ENCODE measurements at places on chromosomes 5 and 9. TPM values are rescaled to one million over a fixed set of nuclear protein-coding genes. Genes with fewer than 3 reads are reported as not detected.
A peak's percentile ranks its signal among the peaks of the same experiment; 100 is the strongest.

GRCh38 chr9:93204470-93205043 is 20.6 kb downstream of the WNK2 start:
- peaks cover 37% of the 10 kb centered on the region for H3K4me1 ChIP-seq
- DNase-seq: no peak
- no peak overlapping the region for H3K4me3 ChIP-seq
- H3K27ac ChIP-seq: no peak overlapping the region
- no peaks in the 10 kb centered on the region for H3K36me3 ChIP-seq
- no peaks in the 10 kb centered on the region for H3K27me3 ChIP-seq

The SSNA1 gene
- 49.8 TPM for total RNA-seq

The TTC16 gene
- 0.25 TPM for total RNA-seq

DNA sequence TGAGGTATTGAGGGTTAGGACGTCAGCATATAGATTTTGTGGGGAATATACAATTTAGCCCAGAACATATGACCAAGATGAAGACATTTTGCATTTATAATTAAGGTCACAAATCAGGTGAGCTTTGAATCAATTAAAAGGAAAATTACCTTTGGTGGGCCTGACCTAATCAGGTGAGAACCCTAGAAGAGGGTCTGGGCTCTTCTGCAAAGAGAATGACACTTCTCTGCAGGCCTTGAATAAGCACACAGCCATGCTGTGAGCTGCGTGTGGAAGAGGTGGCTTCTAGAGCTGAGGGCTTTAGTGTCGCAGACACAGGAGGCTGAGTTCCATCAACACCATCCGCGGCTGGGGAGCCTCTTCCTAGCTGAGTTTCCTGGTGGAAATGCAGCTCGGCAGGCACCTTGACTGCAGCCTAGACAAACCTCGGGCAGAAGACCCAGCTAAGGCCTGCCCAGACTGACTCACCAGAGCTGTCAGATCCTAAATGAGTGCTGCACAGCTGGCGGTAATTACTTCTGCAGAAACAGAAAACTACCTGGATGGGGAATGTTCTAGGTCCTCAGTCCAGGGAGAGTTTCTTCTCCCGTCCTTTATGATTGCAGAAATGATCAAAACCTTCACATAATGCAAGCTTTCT is 287.5 kb upstream of the IRX1 start:
- DNase-seq: no peak
- no peaks in the 10 kb centered on the region for H3K4me1 ChIP-seq
- H3K27ac ChIP-seq: no peak overlapping the region
- H3K27me3 ChIP-seq: no peaks in the 10 kb centered on the region
- no peaks in the 10 kb centered on the region for H3K36me3 ChIP-seq

The FAM200C gene
- total RNA-seq: 2.5 TPM

The SMIM33 gene
- not detected for total RNA-seq

DNA sequence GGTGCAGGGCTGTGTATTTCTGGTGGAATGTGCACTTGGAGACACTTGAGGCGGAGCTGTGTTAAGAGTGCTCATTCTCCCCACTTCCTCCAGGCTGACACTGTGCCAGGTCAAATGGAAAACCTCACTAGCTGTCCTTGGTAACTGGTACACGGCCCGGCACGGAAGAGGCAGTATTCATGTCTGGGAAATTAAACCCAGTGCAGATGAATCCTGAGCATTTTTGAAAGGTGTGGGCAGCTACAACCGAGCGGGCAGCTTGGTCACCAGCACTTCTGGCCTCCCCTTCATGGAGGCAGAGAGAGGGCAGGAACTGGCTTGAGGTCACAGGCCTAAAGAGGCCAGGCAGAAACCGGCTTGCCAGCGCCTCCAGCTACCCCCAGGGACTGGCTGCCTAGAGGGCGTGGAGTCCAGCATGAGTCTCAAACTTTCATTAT is 1.6 kb downstream of the CLPTM1L start:
- H3K4me3 ChIP-seq: peak overlapping the region; percentile 94
- H3K27ac ChIP-seq: no peak overlapping the region
- no peak for DNase-seq
- no peaks in the 10 kb centered on the region for H3K36me3 ChIP-seq
- peaks cover 28% of the 10 kb centered on the region for H3K4me1 ChIP-seq

- H3K27ac ChIP-seq: no peak overlapping the region
- H3K4me1 ChIP-seq: no peaks in the 10 kb centered on the region
- no peaks in the 10 kb centered on the region for H3K27me3 ChIP-seq
- no peak overlapping the region for H3K4me3 ChIP-seq
- no peak for DNase-seq
Observed at GRCh38 chr5:106699198-106699597, 971.5 kb downstream of the EFNA5 start.

DNA sequence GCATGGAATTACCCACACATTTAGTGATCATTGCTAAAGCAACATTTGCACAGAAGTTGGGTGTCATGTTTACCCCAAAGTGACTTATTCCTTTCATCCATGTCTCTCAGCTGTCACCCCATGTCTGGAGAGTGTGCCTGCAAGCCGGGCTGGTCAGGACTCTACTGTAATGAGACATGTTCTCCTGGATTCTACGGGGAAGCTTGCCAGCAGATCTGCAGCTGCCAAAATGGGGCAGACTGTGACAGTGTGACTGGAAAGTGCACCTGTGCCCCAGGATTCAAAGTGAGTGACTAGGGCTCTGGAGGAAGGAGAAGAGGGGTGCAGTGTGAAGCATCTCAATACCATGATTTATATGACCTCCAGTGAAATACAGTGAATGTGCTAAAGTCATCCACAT is 99.9 kb upstream of the PRRC1 start:
- H3K27ac ChIP-seq: no peak overlapping the region
- no peaks in the 10 kb centered on the region for H3K27me3 ChIP-seq
- H3K4me1 ChIP-seq: no peaks in the 10 kb centered on the region
- DNase-seq: no peak
- no peak overlapping the region for H3K4me3 ChIP-seq

GRCh38 chr5:42807722-42808447 is 3.8 kb downstream of the SELENOP start:
- H3K36me3 ChIP-seq: peaks cover 46% of the 10 kb centered on the region
- peaks cover 25% of the 10 kb centered on the region for H3K4me1 ChIP-seq
- no peaks in the 10 kb centered on the region for H3K27me3 ChIP-seq
- no peak for DNase-seq
- H3K27ac ChIP-seq: peak overlapping the region; percentile 87

DNA sequence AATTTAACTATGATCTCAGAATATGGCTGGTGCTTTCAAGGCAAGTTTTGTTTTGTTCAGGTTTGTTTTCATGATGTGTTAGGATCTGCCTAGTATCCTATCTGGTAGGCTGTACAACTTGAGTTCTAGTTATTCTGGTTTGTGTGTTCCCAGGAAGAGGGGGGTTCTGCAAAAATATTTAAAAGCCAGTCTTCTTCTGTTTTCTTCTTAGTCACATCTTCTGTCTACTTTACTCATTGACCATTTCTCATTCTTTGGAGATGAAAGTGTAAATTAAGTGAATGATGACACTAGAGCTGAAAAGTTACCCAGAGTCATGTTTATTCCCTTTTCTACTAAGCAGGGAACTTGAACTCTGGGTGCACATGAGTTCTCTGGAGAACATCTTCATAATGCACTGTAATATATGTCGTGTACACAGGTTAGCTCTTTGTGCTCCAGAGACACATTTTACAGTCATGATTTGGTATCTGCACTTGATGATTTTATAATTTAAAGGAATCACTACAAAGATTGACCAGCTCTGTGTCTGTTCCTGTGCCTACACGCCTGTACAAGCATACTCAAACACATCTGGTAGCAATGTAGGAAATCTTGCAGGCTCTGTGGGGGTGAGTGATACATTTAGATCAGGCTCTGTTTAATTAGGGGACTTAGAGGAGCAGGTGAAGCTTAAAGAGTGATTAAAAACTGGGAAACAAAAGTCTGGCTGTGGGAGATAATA is 5.0 kb downstream of the SMAD5 start:
- no peak overlapping the region for H3K27ac ChIP-seq
- no peak overlapping the region for H3K4me3 ChIP-seq
- H3K27me3 ChIP-seq: no peaks in the 10 kb centered on the region
- H3K4me1 ChIP-seq: peaks cover 88% of the 10 kb centered on the region
- no peaks in the 10 kb centered on the region for H3K36me3 ChIP-seq
- DNase-seq: no peak

The TCERG1 gene
- total RNA-seq: 75.4 TPM

DNA sequence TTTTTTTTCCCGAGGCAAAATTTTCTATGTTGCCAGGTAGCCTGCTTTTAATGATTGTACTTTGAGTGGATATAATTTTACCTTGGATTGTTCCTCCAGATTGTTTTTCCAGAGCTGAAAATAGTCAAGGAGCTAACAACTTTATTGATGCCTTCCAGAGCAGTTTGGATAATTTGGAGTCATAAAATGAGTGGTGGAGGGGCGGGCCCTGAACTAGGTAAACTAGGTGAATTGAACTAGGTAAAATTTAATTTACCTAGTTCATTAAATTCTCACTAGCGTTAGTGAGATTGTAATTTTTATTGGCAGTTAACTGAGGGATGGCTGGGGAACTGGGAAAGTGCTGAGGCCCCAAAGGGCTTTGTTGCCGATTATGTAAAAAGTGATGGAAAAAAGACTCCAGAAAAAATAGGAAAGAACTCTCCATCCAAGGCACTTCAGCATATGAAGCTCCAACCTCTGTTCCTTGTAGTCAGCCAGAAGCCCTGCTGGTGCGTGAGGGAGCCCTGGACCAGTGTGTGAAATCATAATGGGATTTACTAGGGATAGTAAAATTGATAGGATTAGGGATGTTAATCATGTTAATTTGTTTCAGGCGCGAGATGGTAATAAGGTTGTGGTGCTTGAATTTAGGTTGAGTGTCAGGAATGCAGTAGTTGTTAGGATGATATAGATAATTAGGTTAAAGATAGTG is 1.7 kb downstream of the DNAJC25 start:
- H3K4me1 ChIP-seq: peaks cover 48% of the 10 kb centered on the region
- H3K4me3 ChIP-seq: no peak overlapping the region
- H3K27ac ChIP-seq: no peak overlapping the region
- H3K27me3 ChIP-seq: no peaks in the 10 kb centered on the region
- H3K36me3 ChIP-seq: no peaks in the 10 kb centered on the region
- no peak for DNase-seq

The PRLR gene
- 13.3 TPM for total RNA-seq

GRCh38 chr9:120327322-120327721 is 252.6 kb downstream of the CDK5RAP2 start:
- no peaks in the 10 kb centered on the region for H3K36me3 ChIP-seq
- no peaks in the 10 kb centered on the region for H3K4me1 ChIP-seq
- H3K27me3 ChIP-seq: no peaks in the 10 kb centered on the region
- no peak overlapping the region for H3K27ac ChIP-seq
- DNase-seq: no peak
- H3K4me3 ChIP-seq: no peak overlapping the region

- no peak for DNase-seq
- H3K4me3 ChIP-seq: no peak overlapping the region
- no peak overlapping the region for H3K27ac ChIP-seq
- H3K4me1 ChIP-seq: no peaks in the 10 kb centered on the region
- H3K27me3 ChIP-seq: no peaks in the 10 kb centered on the region
Observed at GRCh38 chr5:131366428-131366827, 102.6 kb downstream of the CDC42SE2 start.

- peaks cover 24% of the 10 kb centered on the region for H3K4me1 ChIP-seq
- H3K4me3 ChIP-seq: no peak overlapping the region
- no peak overlapping the region for H3K27ac ChIP-seq
- DNase-seq: no peak
- H3K27me3 ChIP-seq: no peaks in the 10 kb centered on the region
Observed at GRCh38 chr5:439636-440035, 3.3 kb upstream of the EXOC3 start.

- no peaks in the 10 kb centered on the region for H3K4me1 ChIP-seq
- H3K27ac ChIP-seq: no peak overlapping the region
- H3K4me3 ChIP-seq: no peak overlapping the region
- no peak for DNase-seq
Observed at GRCh38 chr5:156947925-156948324, 15.1 kb downstream of the TIMD4 start.

The ZNF354C gene
- total RNA-seq: 7.1 TPM

GRCh38 chr9:98652741-98653140 is 56.0 kb downstream of the GABBR2 start:
- no peaks in the 10 kb centered on the region for H3K36me3 ChIP-seq
- no peak for DNase-seq
- no peaks in the 10 kb centered on the region for H3K4me1 ChIP-seq
- H3K27me3 ChIP-seq: no peaks in the 10 kb centered on the region

The IRX2 gene
- 3.7 TPM for total RNA-seq

The IL7R gene
- 69.7 TPM for total RNA-seq

- no peak for DNase-seq
- no peak overlapping the region for H3K27ac ChIP-seq
- no peaks in the 10 kb centered on the region for H3K4me1 ChIP-seq
- no peak overlapping the region for H3K4me3 ChIP-seq
Observed at GRCh38 chr5:160524827-160525226, 103.2 kb downstream of the PTTG1 start.

The SNX18 gene
- total RNA-seq: 63.1 TPM

The STPG3 gene
- not detected for total RNA-seq

DNA sequence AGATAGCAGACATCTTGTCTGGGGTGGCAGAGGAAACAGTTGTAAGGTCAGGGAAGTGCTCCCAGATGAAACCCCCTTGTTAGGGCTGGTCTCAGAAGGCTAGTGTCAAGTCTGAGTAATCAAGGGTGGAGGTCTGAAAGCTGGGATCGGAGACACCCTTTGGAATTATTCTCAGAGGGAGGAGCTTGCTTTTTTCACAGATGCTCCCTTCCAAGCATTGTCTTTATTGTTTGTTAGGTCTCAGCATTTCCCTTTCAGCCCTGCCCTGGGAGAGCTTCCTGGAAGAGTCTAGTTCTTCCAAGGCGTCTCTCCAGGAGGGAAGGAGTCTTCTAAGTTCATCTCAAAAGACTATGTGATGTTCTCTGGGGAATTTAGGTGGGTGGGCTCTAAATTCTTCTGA is 3.2 kb downstream of the TEK start:
- no peaks in the 10 kb centered on the region for H3K27me3 ChIP-seq
- H3K4me3 ChIP-seq: no peak overlapping the region
- peak overlapping the region; percentile 20 for H3K27ac ChIP-seq
- peaks cover under 1% of the 10 kb centered on the region for H3K4me1 ChIP-seq

DNA sequence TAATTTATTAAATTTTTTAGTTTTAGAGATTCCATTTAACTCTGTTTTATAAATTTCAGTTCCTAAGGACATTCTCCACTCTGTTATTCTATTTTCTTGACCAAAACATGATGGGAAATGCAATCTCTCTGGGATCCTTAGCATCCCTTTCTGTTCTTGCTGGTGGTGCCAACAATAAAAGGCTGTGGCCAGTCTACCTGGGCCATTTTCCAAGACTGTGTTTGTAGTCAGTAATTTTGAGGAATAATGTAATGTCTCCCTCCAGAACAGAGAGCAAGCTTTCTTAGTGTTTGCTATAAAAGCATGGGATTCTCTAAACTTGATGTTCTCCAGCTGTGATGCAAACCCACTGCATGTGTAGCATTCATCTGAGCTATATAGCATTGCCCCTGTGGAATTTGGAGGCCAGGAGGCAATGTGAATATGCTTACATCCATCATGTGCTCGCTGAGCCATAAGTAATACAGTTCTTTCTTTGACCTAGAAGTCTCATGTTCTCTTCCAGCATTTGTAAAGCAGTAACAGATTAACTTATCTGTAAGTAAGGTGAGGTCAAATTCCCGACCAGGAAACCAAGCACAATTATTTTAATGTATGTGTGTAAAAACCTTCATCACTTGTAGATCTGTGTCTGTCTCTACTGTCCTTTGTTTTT is 211.5 kb upstream of the TAS2R1 start:
- DNase-seq: no peak
- H3K4me1 ChIP-seq: no peaks in the 10 kb centered on the region
- no peaks in the 10 kb centered on the region for H3K27me3 ChIP-seq
- no peak overlapping the region for H3K27ac ChIP-seq
- H3K36me3 ChIP-seq: no peaks in the 10 kb centered on the region

All from vagina (tissue), 2 donors.